ENCODE measurements at places on chromosomes 11 and 22.

DNA sequence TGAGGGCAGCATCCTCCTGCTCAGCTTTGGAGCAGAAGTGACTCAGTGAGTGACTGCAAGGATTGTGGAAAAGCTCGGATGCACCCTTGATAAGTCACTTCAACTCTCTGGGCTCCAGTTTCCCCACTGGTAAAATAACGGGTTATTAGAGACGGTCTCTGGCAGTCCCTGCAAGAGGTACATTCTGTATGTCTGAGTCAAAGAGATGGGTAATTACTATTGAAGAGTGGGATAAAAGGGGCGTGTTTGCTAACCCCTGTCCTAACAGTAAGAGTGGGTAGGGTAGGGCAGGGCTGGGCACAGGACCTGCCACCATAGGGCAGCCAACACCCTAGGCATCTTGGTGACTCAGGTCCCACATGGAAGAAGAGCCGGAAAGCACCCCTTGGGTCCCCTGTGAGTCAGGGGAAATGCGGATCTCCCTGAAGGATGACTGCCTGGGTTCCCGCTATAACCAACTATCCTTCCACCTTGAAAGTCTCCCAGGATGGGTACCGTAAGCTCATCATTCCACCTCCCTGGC lies 7.3 kb upstream of the AHNAK start:
- DNase-seq: no peak

GRCh38 chr11:2725368-2726300 lies 25.8 kb upstream of the KCNQ1OT1 start:
- DNase-seq: no peak

GRCh38 chr22:50061141-50061823 lies 3.2 kb upstream of the TTLL8 start:
- no peak for DNase-seq

GRCh38 chr11:86275493-86276370 lies 26.3 kb upstream of the HIKESHI start:
- DNase-seq: no peak

GRCh38 chr11:97965849-97966646 lies 1054.7 kb upstream of the CNTN5 start:
- DNase-seq: no peak

DNA sequence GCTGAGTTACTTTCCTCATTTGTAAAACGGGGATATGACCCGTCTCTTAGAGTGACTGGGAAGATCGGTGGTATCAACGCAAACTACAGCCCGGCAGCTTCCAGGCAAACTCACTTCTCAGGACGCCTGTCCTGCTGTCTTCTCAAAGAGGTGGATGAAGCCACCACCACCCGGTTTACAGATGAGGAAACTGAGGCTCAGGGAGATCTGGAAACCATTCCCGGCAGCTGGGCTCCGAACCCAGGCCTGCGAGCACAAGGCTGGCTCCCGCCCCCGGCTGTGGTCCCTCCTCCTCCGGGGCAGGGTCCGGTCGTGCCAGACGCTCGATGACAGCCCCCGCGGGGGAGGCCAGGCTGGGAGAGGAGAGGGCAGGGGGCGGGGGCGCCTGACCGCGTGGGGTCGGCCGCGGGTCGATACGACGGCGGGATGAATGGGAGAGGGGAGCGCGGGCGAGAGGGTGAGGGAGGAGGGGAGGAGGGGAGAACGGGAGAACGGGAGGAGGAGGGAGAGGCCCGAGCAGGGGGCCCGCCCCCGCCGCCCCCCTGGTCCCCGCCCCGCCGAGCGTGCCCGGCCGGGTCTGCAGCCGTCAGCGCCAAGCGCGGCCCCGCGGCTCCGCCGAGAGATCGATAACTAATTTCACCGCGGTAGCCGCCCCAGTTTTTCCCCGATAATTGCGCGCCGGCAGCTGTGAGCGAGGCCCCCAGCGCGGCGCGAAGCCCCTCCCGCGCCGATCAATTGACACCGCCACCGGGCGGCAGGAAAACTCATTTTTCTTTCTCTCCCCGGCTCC lies 14.0 kb downstream of the IGLL1 start:
- DNase-seq: no peak
